Activated T-helper 1 cell treated with Interleukin-2 at 50 U/mL for 16 hours (primary cell): ENCODE measurements at places on chromosomes 12 and 14.
A peak's percentile ranks its signal among the peaks of the same experiment; 100 is the strongest.

DNA sequence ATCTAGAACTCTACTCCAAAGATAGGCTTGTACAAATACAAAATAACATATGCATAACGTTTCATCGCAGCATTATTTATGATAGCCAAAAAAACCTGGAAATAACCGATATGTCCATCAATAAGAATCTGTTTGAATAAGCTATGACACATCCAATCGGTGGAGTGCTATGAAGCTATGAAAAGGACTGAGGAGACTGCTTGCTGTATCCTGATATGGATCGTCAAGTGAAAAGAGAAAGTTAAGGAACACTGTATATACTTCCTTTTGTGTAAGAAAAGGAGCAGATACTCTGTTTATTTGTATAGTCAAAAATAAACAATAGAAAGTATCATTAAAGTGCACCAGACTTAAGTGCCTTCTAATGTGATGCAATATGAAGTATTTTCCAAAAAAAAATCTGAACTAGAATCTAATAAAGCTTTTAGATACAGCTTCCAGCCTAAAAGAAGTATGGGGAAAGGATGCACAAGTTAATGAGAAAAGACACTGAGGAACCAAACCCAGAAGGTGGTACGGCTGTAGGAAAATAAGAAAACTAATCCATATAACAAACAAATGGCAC, 645 bp upstream of the KLHDC1 start:
- DNase-seq, result no peak

GRCh38 chr12:77777274-77777673, 53.4 kb upstream of the NAV3 start:
- DNase-seq, result no peak

- DNase-seq, result no peak
These were observed 42.5 kb upstream of the MYBPC1 start for GRCh38 chr12:101552277-101552676.

DNA sequence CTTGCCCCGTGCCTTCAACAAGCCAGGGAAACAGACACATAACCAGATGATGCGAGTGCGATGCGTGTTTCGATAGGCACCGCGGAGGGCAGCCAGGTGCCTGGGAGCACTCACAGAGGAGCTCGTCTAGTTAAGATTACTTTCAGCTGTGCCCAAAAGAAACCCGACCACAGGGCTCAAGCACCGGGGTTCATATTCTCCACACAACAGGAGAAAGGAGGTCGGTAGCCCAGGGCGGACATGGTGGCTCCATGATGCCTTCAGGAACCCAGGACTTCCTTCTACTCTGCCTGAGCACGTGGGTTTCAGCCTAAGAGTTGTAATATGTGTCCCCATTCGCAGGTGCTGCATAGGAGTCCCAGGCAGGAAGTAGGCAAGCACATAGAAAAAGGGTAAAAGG, 53.7 kb upstream of the DDX11 start:
- DNase-seq, result no peak

GRCh38 chr14:68442828-68443629, 349.8 kb downstream of the ZFP36L1 start:
- no peak for DNase-seq

GRCh38 chr12:132689227-132689626, 1.8 kb downstream of the PXMP2 start:
- no peak for DNase-seq

- no peak for DNase-seq
These were observed 519.7 kb upstream of the TBX3 start for GRCh38 chr12:115203701-115204100.

DNA sequence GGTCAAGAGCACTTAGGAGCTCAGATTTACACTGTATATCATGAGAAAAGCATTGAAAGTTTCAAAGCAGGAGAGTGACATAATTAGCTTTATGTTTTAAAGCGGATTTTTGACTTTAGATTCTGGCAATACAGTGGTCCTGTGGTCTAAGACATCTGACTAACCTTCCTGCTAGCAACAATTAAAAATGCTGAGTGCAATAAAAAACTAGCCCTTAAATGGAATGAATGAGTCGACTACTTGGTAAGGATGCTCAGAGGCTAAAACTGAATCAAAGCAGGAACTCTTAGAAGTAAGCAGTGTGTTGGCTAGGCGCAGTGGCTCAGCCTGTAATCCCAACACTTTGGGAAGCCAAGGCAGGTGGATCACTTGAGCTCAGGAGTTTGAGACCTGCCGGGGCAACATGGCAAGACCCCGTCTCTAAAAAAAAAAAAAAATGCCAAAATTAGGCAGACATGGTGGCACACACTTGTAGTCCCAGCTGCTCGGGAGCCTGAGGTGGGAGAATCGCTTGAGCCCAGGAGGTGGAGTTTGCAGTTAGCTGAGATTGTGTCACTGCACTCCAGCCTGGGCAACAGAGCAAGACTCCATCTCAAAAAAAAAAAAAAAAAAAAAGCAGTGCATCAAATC, 18.9 kb downstream of the BICD1 start:
- DNase-seq, result no peak

GRCh38 chr12:47757840-47758583, 668 bp downstream of the RAPGEF3 start:
- no peak for DNase-seq

DNA sequence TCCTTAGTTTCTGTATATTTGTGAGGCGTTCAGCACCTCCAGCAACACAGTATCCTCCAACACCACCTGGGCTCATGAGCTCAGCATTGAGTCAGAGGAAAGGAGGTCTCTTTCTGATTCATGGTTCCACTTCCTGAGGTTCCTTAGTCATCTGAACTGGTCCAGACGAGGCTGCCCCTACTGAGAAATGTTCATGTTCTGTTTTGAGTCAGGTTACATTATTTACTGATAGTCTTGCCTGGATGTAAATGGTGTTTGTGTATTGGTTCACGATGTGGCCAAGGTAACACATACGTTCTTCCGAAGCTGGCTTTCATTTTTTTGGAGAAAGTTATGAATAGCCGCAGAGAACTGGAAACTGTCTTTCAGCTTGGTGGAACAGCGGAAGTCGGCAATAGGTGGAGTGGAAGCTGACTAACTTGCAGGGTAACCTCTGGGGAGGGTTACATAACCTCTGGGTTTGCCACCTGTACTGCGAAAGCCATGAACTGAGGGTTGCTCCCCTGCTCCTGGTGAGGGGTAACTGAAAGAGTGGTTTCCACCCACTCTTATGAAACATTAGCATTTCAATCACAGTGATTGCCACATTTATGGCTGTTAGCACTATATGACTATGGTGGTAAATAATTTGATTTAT, 42.2 kb upstream of the MANSC4 start:
- DNase-seq, result peak; percentile 35
